ENCODE measurements at places on chromosomes 6 and 20. TPM values are rescaled to one million over a fixed set of nuclear protein-coding genes. Genes with fewer than 3 reads are reported as not detected.

Gene COL12A1
- not detected for total RNA-seq

Gene GLP1R
- total RNA-seq, result not detected

Gene EPPIN
- not detected for total RNA-seq

Gene WFDC5
- not detected for total RNA-seq

Gene PGC
- total RNA-seq, result not detected

Gene ANGPT4
- not detected for total RNA-seq

Gene SLC17A2
- not detected for total RNA-seq

GRCh38 chr6:13924949-13925881 is at the start of gene RNF182:
Gene RNF182, plus strand, starts transcription at chr6:13924952. Its CDS starts 52,168 bp downstream, at chr6:13977120.
- H3K27me3 ChIP-seq, result peaks cover 66% of the 10 kb centered on the region
- H3K36me3 ChIP-seq, result no peaks in the 10 kb centered on the region
- peaks cover 12% of the 10 kb centered on the region for H3K4me1 ChIP-seq
- peak; percentile 43 for DNase-seq

DNA sequence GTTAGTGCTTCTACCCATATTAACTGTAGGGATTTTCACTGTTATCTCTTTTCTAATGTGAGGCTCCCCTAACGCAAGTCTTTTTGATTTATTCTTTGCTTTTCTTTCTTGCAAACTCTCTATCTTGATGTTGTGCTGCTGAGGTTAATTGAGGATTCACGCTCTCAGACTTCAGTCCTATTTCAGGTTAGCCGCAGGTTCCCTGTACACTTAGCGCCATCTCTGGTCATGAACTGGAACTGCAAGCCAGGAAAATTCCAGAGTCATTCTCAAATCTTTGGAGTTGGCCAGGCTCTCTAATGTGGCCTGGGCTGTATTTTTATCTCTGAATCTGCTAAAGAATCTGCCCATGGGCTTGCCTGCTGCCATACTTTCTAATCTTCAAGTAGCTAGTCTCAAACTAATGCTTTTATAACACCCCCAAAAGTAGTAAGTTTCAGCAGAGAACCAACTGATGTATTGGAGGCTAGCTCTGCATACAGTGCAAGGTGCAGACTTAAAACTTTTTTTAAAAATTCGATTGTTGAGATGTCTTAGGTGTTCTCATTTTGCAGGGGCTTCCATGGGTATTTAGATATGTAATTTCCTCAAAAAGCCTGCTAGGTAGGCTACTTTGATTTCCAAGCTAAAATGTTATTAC is 91.1 kb upstream of the OPRM1 start:
- DNase-seq, result peak; percentile 10
- no peaks in the 10 kb centered on the region for H3K36me3 ChIP-seq
- no peaks in the 10 kb centered on the region for H3K4me1 ChIP-seq

- H3K4me1 ChIP-seq, result peaks cover 38% of the 10 kb centered on the region
- peaks cover 16% of the 10 kb centered on the region for H3K36me3 ChIP-seq
- H3K27ac ChIP-seq, result no peak overlapping the region
- no peaks in the 10 kb centered on the region for H3K27me3 ChIP-seq
- DNase-seq, result no peak
Measured at GRCh38 chr6:119443993-119444641, 94.6 kb upstream of the MAN1A1 start.

- DNase-seq, result no peak
- no peak overlapping the region for H3K27ac ChIP-seq
- H3K27me3 ChIP-seq, result peaks cover 59% of the 10 kb centered on the region
- no peak overlapping the region for H3K4me3 ChIP-seq
Measured at GRCh38 chr20:611843-612185, 1.7 kb upstream of the TCF15 start.

DNA sequence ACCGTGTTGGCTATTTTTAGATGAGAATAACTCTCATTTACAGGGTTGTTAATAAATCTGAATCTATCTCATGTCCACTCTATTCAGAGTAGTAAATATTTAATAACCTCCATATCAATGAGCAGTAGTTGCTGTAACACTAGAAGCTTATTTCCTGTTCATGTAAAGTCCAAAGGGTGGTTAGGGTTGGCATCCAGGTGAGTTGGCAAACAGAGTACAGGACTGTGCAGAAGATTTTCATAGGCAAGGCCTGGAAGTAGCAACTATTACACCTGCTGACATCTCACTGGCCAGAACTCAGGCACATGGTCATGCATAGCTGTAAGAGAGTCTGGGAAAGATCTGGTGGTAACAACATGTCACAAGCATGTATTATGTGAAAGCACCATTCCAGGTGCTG is 147.5 kb downstream of the PHF3 start:
- H3K4me3 ChIP-seq, result no peak overlapping the region
- H3K27me3 ChIP-seq, result peaks cover 4% of the 10 kb centered on the region
- no peak for DNase-seq
- no peaks in the 10 kb centered on the region for H3K36me3 ChIP-seq
- H3K4me1 ChIP-seq, result no peaks in the 10 kb centered on the region

DNA sequence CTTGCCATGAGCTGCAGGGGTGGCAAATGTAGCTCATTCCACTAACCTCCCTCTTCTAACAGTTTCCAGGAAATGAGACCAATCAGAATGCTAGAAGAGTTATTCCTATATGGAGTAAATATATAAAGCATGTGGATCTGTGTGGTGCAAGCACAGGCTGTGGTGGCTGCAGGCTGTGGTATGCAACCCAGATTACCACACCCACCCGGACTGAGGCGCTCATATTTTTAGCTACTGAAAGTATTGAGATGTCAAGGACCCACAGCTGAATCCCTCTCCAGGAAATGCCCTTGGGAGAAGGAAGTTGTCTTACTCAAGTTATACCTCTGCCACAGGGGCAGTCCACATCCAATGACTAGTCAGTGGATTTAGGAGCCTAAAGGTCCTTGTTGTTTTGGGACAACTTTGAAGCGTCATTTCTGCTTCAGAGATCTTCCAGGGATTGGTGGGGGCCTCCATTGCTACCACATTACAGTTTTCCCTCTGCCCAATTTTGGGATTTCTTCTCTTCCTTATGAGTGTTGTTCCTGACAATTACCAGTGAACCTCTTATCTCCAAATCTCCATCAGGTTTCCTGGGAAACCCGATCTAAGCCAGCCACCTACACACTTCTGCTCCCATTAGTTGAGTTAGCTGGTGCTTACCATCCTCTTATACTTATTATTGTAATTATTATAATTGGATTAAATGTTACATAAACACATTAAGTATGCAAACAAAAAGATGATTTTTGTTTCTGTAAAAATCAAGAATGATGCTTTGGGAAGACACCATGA is 12.1 kb upstream of the REPS1 start:
- no peaks in the 10 kb centered on the region for H3K36me3 ChIP-seq
- H3K27me3 ChIP-seq, result no peaks in the 10 kb centered on the region
- no peak for DNase-seq
- no peak overlapping the region for H3K27ac ChIP-seq

DNA sequence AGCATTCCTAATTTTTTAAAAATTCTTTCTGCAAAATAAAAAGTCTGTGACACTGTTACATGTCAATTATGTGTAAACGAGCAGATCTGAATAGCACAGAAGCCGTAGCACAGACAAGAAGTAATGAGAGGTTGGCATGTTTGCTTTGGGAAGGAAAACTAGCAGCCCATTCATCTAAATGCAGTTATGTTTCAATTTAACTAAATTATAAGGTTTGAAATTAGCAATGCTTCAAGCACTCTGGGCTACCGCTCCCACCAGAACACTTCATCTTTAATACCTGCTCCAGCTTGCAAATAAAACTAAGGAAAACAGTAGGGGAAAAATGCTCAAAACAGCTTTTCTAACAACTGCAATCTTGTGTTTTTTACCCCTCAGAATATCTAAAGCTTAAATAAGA is 73.9 kb downstream of the PTPRK start:
- no peak overlapping the region for H3K4me3 ChIP-seq
- H3K27ac ChIP-seq, result no peak overlapping the region
- DNase-seq, result no peak
- H3K36me3 ChIP-seq, result no peaks in the 10 kb centered on the region

DNA sequence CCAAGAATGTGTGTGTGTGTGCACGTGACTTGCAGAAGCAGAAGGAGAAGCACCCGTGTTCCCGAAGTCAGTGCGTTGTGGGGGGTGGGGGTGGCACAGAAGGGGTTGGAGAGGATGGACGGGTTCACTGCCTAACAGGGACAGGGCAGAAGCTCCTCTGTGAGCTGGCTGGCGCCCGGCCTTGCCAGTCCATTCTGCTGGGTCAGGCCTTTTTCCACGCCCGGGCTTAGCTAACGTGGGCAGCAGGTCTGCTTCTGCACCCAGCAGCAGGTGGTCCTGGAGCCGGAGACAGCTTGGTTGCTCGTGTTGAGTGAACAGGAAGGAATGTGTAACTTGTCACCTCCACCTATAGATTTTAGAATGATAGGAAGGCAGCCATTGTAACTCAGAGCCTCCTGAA is 374.4 kb downstream of the CDH4 start:
- H3K27me3 ChIP-seq, result no peaks in the 10 kb centered on the region
- DNase-seq, result no peak
- no peaks in the 10 kb centered on the region for H3K4me1 ChIP-seq
- H3K27ac ChIP-seq, result no peak overlapping the region

- H3K36me3 ChIP-seq, result no peaks in the 10 kb centered on the region
- H3K27ac ChIP-seq, result no peak overlapping the region
- DNase-seq, result no peak
- peaks cover 13% of the 10 kb centered on the region for H3K27me3 ChIP-seq
- H3K4me3 ChIP-seq, result no peak overlapping the region
Measured at GRCh38 chr6:12973386-12973785, 256.8 kb downstream of the PHACTR1 start.

- no peak for DNase-seq
- no peak overlapping the region for H3K27ac ChIP-seq
- H3K4me3 ChIP-seq, result no peak overlapping the region
- H3K36me3 ChIP-seq, result no peaks in the 10 kb centered on the region
- H3K27me3 ChIP-seq, result no peaks in the 10 kb centered on the region
Measured at GRCh38 chr6:54525731-54526130, 217.5 kb downstream of the TINAG start.

GRCh38 chr20:11891776-11892545 is 25.7 kb upstream of the BTBD3 start:
- DNase-seq, result peak; percentile 75
- H3K4me3 ChIP-seq, result peak overlapping the region; percentile 78
- no peaks in the 10 kb centered on the region for H3K36me3 ChIP-seq
- peak overlapping the region; percentile 65 for H3K27ac ChIP-seq

DNA sequence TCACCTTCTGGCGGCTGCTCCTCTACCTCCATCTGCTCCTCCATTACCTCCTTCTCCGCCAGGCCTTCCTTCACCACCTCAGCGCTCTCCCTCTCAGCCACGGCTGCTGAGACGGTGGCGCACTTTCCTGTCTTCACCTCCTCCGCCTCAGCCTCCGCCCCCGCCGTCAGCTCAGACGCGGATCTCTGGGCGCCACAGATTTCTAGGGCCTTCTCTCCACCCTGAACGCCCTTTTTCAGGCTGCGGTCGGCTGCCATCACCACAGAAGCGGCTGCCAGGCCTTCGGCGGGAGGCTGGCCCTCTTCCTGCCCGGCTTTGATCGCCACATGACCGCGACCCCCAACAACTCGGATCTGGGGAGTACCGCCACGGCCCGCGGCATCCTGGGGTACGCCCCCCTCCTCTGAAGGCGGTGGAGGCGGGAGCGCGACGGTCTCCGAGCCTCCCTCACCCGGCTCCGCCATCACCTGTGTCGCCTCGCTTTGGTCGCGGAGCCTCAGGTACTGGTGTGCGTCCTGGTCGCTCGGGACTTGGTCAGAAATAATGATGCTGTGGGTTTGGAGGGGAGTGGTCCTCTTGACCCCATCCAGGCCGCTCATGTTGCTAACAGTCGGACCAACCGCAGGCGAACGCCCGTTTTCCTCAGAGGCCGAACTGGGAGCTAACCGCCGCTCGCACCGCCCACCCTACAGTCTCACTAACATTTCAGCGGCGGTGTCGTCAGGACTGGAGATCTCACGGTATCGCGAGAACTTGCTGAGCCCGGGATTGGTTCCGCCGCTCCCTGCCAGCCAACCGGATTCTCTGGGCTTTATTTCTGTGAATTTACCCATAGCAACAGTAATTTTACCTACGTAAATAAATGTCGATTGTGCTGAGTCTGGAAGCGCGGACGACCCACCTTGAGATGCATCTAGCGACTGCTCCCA is at the start of gene TSPYL1:
Gene TSPYL1, minus strand, starts transcription at position 699 of the 929 bp plus-strand sequence. Its CDS starts 100 bp downstream, at position 599.
- peak; percentile 97 for DNase-seq
- H3K36me3 ChIP-seq, result peaks cover 41% of the 10 kb centered on the region
- H3K27me3 ChIP-seq, result no peaks in the 10 kb centered on the region
- H3K4me1 ChIP-seq, result peaks cover 49% of the 10 kb centered on the region
- H3K4me3 ChIP-seq, result peak within 1 kb of the TSS; percentile 90

- no peak overlapping the region for H3K4me3 ChIP-seq
- H3K27me3 ChIP-seq, result no peaks in the 10 kb centered on the region
- no peak overlapping the region for H3K27ac ChIP-seq
Measured at GRCh38 chr6:113329942-113330635, 527.1 kb upstream of the MARCKS start.

DNA sequence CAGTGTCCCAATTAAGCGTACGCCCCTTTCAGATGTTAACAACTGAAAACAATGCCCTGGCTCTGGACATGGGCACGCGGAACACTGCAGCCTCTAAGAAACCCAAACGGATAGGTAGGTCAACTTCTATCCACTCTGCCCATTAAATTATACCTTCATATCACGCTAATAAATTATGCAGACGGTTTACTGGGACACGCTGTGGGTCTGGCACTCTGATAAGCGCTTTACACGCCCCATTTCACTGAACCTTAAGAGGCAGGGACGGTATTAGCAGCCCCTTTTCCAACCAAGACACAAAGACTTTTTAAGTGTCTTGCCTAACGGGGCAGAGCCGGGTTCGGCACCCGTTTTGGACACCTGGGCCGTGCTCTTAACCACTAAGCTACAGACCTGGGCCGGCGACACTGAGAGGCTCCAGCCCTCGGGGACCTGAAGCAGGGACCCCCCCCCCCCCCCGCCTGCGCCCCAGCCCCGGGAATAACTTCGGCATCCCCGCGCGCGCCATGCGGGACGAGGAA is 744 bp downstream of the STAU1 start:
- H3K4me1 ChIP-seq, result peaks cover 41% of the 10 kb centered on the region
- peak; percentile 26 for DNase-seq
- peak overlapping the region; percentile 74 for H3K27ac ChIP-seq
- H3K4me3 ChIP-seq, result peak overlapping the region; percentile 79

- no peaks in the 10 kb centered on the region for H3K27me3 ChIP-seq
- H3K36me3 ChIP-seq, result no peaks in the 10 kb centered on the region
- DNase-seq, result no peak
- no peak overlapping the region for H3K4me3 ChIP-seq
- H3K27ac ChIP-seq, result no peak overlapping the region
- H3K4me1 ChIP-seq, result no peaks in the 10 kb centered on the region
Measured at GRCh38 chr6:140641412-140641811, 1267.0 kb upstream of the CITED2 start.

DNA sequence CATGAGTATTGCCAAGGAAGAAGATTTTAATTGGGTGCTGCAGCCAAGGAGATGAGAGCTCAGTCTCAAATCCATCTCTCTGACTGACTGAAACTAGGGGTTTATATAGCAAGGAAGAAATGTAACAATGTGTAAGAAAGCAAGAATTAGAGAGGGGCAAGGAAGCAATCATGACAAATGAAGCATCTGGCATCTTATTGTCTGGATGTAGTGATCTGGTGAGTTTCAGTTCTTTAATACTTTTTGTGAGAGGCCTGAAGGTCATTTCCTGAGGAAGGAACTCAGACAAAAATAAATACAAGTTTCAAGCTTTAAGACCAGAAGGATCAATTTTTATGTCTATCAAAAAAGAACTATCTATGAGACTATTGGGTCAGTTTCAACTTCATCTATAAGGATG is 64.2 kb downstream of the HTR1E start:
- H3K4me3 ChIP-seq, result no peak overlapping the region
- DNase-seq, result no peak
- no peaks in the 10 kb centered on the region for H3K4me1 ChIP-seq
- H3K27me3 ChIP-seq, result no peaks in the 10 kb centered on the region

GRCh38 chr6:161137320-161137719 is 136.5 kb downstream of the AGPAT4 start:
- H3K27ac ChIP-seq, result no peak overlapping the region
- H3K36me3 ChIP-seq, result peaks cover 3% of the 10 kb centered on the region
- no peak overlapping the region for H3K4me3 ChIP-seq

All from activated CD4-positive, alpha-beta T cell treated with anti-CD3 and anti-CD28 coated beads, Interleukin-2, amount 10 ng/mL, durations not matched to agents 7 days and 5 days (primary cell).